ENCODE measurements at places on chromosomes 5 and 9.

DNA sequence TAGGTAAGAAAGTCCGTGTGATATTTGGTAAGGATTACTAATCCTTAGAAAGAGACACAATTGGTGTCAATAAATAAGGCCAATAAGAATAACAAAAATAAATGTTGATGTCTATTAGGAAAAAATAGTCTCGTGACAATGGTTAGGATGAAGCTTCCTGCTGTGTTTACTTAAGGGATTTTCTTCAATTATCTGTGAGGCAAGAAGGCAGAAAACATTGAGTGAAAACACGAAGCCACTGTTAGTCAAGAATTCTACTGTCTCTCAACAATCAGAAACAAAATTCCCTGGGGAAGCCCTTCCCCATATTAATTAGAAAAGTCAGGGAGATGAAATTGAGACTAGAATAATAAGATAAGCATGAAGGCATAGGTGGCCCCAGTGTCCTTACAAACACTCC is 149.0 kb downstream of the SYK start:
- no peak for DNase-seq

GRCh38 chr5:43065948-43066798 is 26.1 kb upstream of the ANXA2R start:
- DNase-seq, result peak; percentile 76

DNA sequence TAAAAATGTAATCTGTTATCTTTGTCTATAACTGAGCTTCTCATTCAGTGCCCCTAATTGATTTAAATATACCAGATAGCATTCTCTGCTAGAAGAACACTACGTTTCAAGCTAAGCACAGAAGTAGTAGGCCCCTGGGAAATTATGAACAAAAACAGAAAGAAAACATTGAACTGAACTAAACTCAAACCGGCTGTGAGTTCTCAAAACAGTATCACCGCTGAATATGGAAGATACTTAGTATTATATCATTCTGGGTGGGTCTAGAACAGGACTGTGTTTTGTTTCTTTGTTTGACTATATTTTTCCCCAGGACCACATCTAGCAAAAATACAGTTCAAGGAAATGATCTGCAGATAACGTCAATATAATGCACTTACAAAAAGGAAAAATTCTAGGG is 95.1 kb upstream of the HMHB1 start:
- DNase-seq, result no peak

DNA sequence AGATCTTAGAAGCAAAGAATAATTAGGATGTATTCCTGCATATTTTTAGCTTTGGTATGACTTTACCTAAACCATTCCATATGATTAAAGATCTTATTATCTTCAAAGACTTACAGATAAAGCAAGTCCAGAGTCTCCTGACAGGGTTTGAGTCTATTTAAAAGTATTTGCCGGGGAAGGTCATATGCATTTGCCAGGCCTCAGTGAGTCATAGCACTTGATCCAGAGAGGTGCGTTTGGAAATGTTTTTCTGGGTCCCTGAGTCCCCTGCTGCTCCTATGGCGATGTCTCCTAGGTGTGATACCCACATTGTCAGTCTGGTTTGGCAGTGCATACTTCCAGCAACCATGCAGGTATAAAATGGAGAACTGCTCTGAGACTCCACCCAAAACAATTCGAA is 217.0 kb downstream of the FBXL7 start:
- no peak for DNase-seq

DNA sequence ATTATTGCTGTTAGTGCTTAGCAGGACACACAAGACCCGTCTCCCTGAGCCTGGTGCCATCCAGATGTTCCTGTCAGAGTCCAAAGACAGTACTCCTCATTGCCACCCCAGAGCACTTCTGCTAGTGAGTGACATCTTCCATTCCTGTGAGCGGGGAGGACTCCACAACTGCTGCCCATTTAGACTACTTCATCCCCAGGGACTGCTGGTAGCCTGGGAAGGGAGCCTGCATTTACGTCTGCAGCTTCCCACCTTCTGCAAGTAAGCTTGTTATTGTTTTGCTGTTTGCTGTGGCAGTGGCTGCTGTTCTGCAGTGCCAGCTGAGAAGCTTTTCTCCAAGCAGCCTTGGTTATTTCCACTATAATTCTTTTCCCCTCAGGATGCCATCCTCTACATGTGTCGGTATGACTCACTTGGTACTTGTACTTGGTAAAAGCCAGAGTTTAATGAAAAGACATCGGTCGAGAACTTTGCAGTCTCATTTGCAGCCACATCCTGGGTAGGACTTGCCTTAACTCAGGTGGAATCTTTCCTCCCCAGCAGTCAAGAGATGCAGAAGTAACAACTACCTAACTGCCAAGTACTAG is 10.6 kb upstream of the MAP1B start:
- no peak for DNase-seq

GRCh38 chr5:42490831-42491230 is 67.6 kb downstream of the GHR start:
- DNase-seq, result no peak

DNA sequence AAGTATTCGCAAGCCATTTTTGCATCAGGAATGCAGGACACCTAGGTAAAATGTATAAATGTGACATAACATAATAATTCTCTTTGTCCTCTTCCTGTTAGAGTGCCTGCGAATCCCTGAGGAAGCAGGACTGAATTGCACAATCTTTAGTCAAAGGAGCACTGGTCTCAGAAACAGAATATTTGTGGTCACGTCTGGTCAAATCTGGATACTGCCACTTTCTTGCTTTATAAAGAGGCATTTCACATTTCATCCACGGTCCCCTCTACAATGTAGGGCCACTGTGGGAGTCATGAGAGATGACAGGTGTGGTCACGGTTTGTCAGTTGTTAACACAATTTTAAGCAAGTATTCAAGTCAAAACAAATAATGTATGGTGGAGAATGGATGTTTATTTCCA is 564.0 kb downstream of the IRX1 start:
- no peak for DNase-seq

- DNase-seq, result peak; percentile 68
Observed at GRCh38 chr5:6704361-6704851, 8.8 kb upstream of the TENT4A start.

DNA sequence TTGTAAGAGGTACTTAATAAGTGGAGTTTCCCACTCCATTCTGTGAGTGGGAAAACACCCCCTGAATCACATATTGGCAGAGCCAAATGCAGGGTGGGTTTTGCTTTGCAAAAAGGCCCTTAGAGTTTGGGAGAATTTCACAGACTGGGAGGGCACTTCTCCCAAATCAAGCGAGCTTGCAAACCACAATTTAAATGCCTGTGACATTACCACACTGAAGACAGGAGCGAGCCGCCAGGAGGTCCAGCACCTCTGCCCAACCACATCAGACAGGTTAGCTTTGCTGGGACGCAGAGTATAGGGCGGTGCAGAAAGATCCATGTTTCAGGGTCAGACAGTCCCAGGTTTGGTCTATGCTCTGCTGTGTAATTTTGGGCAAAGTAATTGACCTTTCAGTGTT is 2.3 kb downstream of the ALAD start:
- DNase-seq, result no peak

- DNase-seq, result no peak
Observed at GRCh38 chr5:173232499-173233346, 2.3 kb downstream of the NKX2-5 start.

DNA sequence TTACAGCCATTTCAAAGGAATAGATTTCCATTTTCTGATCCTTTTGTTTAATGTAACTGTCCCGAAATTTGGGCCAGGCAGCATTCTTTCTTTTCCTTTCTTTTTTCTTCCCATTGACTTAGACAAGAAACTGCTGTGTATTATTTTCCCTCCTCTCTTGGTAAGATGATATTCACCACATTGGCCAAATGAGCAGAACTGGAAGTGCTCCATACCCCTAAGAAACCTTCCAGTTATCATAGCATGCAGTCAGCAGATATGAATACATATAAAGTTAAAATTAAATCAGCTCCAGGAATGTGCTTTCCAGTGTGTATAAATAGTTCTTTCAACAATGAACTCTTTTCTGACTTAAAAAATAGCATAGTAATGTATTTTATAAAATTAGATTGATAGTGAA is 168.5 kb upstream of the GAS1 start:
- no peak for DNase-seq

- no peak for DNase-seq
Observed at GRCh38 chr5:14807471-14807870, 64.1 kb downstream of the ANKH start.

DNA sequence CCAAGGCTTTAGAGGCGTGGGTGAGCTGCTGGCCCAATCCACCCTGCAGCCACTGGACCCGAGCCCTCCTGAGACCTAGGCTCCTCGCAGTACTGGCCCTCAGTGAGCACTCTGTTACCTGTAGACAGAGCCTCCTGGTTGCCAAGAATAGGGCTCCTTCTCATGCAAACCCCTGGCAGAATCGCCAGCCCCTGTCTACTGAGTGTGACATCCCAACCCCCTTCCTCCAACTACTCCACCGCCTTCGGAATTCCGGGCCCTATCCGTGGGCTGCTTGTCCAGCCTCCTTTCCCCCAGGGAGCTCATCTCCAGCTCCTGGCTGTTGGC is 23.8 kb upstream of the COL5A1 start:
- no peak for DNase-seq

GRCh38 chr9:90970608-90971007 is 169.0 kb downstream of the SYK start:
- DNase-seq, result no peak

GRCh38 chr5:148523139-148523538 is 131.2 kb downstream of the HTR4 start:
- no peak for DNase-seq

DNA sequence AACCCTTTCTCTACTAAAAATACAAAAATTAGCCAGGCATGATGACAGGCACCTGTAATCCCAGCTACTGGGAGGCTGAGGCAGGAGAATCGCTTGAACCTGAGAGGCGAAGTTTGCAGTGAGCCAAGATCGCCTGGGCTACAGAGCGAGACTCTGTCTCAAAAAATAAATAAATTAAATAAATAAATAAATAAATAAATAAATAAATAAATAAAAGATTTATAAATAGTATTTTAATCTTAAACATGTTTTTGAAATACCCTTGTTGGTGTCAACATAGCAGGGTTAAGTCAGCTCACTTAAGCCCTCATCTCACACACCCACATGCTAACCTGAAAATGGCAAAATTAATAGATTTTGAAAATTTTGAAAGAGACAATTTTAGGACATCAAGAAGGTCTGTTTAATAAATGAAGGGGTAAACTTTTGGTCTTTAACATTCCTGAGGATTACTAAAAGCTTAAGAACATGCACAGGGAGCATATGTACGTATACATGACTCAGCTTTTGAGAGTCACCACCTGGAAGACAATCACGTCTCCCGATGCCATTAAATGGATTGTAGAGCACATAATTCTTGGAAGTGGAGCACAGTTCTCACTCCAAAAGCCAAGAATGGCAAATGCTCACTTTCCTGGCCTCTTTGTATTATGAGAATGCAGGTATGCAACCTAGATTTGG is 202.5 kb downstream of the GDNF start:
- no peak for DNase-seq

DNA sequence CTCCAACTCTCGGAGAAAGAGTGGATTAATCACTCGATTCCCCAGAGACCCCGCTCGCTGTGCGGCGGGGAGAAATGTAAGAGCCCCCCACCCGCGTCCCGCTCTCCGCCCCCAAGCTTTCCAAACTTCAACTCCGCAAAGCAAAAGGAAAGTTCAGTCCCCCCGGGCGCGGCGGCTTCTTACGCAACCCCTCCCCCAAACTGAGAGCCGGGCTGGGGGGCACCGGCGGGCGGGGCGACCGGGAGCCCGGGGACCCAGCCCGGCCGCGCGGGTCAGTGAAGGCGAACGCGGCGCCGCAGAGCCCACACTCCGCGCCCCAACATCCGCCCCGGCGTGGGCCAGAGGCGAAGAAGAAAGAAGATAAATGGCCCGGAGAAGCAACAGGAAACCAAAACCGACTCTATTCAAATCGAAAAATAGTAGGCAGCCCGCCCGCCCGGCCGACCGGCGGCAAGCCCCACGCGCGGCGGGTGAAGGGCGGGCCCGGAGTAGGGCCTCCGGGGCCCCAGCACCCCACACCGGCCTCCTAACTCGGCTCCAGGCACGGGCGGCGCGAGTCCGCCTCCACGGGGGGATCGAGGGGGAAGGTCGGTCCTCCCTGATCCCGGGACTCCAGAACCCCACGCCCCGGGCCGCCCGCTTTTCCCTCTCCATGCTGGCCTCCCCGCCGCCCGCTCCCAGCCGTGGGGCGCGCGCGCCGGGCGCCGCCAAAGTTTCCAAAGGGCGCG is 720 bp downstream of the NOTCH1 start:
- DNase-seq, result no peak

DNA sequence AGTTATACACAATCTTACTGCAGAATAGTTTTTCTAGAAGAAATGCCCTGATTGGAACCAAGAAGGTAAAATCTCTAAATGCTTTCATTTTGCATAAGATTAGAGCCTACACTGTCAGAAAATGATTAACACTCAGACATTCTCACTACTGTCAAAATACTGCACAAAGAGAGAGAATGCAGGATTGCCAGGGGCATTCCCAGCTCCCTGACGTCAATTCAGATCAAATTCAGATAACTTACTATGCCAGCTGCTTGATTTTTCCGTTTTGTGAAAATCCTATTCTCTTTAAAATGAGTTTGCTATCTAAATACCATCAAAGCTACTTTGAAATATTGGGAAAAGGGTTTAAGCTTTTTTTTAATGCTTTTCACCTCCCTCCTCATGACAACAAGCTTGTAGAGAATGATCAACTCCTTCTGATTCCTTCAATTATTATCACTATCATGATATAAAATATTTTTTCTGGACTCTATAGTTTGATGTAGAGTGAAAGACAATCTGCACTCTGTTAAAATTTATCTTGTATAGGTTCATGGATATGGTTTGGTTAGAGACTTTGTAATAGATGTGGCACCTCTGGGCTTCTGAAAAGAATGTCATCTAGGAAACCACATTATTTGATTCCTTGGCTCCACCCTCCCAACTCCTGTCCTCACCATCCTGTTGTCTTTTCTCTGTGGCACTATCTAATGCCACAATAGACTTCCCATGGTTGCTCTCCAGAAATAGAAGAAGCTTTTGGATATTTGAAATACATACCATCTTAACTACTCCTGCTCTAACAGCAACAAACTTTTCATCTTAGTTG is 407.7 kb downstream of the PDE4D start:
- DNase-seq, result no peak

GRCh38 chr9:91395553-91396471 is 27.8 kb downstream of the NFIL3 start:
- DNase-seq, result no peak

GRCh38 chr5:60700416-60700757 is 421 bp upstream of the DEPDC1B start:
- no peak for DNase-seq

DNA sequence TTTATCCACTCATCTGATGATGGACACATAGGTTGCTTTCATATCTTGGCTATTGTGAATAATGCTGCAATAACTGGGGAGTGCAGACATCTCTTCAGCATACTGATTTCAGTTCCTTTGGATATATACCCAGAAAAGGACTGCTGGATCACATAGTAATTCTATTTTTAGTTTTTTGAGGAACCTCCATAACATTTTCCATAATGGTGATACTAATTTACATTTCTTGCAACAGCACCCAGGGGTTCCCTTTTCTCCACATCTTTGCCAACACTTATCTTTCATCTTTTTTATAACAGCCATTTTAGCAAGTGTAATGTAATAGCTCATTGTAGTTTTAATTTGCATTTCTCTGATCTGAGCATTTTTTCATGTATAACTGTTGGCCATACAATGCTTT is 34.1 kb upstream of the NR4A3 start:
- no peak for DNase-seq

- DNase-seq, result peak; percentile 15
Observed at GRCh38 chr5:139181835-139182452, 16.2 kb downstream of the SIL1 start.

- no peak for DNase-seq
Observed at GRCh38 chr5:150596826-150597225, 43.6 kb upstream of the SYNPO start.

- no peak for DNase-seq
Observed at GRCh38 chr5:80988419-80988935, 28.3 kb downstream of the RASGRF2 start.

GRCh38 chr9:85142968-85143367 is 473.4 kb downstream of the NTRK2 start:
- DNase-seq, result no peak
